ENCODE measurements at places on chromosomes 6 and 20.

GRCh38 chr6:158847786-158848185, 28.6 kb upstream of the EZR start:
- DNase-seq: no peak

DNA sequence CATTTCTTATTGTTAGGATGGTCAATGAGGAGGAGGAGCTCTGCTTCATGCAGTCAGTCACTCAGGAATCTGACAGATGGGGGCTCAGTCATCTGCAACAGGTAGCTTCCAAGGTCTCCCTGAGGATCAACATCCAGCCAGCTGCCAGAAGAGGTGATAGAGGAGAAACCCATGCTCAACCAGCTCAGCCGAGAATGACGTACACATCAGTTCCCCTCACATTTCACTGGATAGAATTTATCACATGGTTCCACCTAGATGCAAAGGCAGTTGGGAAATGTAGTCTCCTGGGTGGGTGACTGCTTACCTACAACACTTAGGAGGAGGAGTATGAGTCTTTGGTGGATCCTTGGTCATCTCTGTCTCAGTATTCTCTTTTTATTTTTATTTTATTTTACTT, 144.5 kb downstream of the CEBPB start:
- DNase-seq: peak; percentile 54

DNA sequence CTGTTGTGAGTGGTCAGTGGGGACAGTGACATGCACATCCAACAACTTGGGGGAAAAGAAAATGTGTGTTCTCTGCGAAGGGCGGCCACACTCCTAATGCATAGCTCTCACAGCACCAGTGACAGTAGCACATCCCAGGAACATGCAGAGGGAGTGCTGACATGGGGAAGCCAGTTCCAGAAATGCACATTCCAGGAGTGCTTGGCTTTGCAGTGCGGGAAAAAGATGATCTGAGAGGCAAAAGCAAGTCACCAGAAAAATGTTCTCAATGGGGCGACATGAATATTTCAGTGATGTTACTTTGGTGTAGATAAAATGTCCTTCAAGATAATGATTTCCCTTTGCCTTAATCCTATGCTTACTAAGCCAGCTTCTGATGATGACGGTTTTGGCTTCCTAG, 42.9 kb upstream of the PDE10A start:
- no peak for DNase-seq

DNA sequence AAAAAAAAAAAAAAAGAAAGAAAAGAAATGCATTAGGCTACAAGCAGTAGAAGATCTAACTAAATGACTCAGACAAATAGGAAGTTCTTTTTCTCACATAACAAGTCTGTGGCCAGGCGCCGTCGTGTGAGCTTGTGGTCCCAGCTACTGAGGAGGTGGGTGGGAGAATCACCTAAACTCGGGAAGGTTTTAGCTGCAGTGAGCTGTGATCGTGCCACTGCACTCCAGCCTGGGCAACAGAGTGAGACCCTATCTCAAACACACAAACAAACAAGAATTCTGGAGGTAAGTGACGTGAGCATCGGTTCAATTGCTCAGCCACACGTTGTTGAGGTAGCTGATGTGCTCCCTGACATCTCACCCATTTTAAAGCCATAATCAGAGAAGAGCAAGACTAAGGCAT, 37.9 kb upstream of the SLC23A2 start:
- no peak for DNase-seq

DNA sequence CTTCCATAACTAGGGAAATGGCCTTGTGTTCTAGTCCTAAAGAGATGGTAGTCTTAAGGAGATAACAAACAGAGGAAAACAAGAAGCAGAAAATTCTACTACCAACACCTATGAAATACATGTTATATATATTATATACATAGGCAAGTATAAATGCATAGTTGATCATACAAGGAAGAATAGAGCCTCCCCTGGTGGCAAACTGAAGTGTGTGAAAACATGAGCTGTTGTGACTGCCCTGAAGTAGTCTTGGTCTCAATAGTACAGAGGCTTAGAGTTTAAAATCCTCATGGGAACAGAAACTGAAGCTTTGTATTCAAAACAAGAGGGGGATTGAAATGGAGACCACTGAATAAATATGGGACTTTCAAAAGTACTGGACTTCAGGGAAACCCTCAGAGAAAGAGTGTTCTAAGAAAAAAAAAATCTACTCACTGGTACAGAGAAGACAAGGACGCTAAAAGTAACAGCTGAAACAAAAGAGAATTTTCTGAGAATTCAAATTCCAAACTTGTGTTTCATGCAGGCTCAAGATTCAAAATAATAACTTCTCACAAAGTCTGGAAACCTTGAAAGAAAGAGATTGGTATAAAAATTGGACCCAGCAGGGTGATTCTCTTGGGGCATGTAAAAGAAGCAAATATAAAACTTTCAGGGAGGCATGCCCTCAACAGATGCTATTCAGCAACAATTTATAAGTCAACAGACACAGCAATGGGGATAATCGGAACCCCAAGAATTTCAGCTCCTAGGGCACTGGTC, 59.7 kb upstream of the SAMD3 start:
- DNase-seq: no peak

- no peak for DNase-seq
Observed at GRCh38 chr6:147449405-147450161, 58.9 kb upstream of the SAMD5 start.

DNA sequence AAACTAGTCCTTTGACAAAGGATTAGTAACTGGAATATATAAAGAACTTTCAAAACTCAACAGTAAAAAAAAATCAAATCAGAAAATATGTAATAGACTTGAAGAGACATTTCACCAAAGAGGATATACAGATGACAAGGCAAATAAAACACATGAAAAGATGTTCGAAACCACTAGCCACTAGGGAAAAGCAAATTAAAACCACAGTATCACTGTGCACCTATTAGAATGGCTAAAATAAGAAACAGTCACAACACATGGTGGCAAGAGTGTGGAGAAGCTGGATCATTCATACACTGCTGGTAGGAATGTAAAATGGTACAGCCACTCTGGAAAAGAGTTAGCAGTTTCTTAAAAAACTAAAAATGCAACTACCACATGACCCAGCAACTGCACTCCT, 14.9 kb downstream of the ZBTB2 start:
- DNase-seq: no peak

DNA sequence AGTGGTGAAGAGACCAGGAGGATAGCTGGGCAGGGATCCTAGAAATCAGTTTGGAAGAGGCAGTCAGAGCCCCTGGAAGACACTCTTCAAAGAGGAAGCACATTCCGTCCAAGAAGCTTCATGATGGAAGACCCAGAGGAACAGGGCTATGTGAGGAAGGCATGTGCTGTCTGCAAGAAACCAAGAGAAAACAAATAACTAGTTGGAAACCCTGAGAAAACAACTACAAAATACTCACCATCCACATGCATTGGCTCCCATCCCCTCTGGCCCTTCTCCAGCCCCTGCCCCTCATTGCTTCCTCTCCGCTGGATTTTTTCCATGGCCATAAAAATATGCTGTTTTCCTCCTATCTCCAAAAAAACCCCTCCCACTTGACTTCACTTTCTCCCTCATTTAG, 40.9 kb upstream of the SMOC2 start:
- no peak for DNase-seq

- DNase-seq: no peak
Observed at GRCh38 chr6:31332637-31333602, 24.1 kb downstream of the HLA-B start.

DNA sequence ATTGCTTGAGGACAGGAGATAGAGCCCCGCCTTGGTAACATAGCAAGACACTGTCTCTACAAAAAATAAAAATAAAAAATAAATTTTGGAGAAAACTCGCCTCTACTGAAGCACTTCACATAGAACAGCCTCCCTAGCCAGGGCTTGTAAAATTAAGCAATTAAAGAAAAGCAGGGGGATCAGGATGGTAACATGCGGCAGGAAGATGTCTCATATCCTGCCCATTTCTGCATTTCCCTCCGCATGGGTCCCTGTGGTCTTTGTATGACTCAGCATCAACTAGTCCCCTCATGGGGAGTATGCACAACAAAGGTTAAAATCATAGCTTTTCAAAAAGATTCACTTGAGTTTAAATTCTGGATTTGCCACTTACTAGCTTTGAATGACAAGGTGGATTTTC, 379.0 kb downstream of the EPHA7 start:
- DNase-seq: peak; percentile 2

GRCh38 chr20:35307666-35308653, 15.7 kb upstream of the FAM83C start:
- DNase-seq: no peak

GRCh38 chr6:53066874-53067706, 1.9 kb downstream of the FBXO9 start:
- DNase-seq: no peak

DNA sequence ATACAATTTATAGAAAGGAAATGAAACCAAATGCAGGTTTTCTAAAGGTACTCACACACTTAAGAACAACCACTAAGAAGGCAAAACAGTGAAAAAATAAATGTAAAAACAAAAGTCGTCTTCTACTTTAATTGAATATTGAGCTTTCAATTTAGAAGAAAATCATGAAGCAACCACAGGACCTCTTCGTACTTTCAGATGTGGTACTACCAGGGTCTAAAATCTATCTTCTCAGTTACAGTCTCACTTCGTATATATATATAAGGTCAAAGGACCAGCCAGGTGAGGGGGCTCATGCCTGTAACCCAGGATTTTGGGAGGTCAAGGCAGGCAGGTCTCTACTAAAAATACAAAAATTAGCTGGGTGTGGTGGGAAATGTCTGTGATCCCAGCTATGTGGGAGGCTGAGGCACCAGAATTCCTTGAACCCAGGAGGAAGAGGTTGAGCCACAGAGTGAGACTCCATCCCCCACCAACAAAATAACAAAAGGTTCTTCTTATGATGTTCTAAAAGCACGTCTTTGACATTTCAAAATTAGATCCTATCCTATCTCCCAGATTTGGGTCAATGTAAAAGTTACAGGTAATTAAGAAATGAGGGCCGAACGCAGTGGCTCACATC, 12.5 kb downstream of the ROMO1 start:
- no peak for DNase-seq

- DNase-seq: no peak
Observed at GRCh38 chr6:154989448-154989847, 5.7 kb upstream of the TIAM2 start.

DNA sequence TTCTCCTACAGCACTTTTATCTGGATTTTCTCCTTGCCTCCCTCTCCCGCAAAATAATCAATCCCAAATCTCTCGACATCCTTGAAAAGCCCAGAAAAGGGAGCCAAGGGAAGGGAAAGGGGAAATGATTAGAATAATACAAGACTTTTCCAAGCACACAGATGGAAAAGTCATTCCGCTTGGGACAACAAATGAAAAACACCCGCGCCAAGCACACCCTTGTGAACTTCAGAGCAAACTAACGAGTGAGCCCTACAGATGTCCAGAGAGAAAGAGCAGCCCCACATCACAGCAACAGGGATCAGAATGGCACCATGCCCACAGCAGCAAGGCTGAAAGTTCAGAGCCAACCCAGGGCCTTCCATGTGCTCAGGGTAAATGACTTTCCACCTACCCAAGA, 49.6 kb downstream of the NINL start:
- no peak for DNase-seq

GRCh38 chr6:104952911-104953399, 4.0 kb upstream of the LIN28B start:
- DNase-seq: no peak

DNA sequence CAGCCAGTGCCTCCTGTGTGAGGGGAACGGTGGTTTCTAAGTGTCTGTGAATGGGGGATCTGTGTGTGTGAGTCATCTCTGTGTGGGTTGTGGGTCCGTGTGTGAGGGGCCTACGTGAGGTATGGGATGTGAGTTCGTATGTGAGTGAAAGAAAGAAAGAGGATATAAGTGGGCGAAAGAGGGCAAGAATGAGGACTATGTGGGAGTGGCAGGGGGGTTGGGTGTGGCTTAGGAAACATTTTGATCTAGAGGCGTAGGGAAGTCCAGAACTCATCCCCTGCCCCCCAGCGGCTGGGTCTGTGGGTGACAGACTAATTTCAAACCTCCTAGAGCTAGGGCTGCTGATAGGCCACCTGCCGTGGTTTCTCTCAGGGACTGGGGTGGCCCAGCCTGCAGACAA, 35.5 kb downstream of the DHX35 start:
- DNase-seq: no peak

- no peak for DNase-seq
Observed at GRCh38 chr6:78489874-78490273, 377.5 kb upstream of the IRAK1BP1 start.

- DNase-seq: no peak
Observed at GRCh38 chr6:65745614-65746013, 38.6 kb upstream of the EYS start.
